Stimulated activated CD8-positive, alpha-beta memory T cell treated with anti-CD3 and anti-CD28 coated beads, Interleukin-4, amount 100 ng/mL, for 1 hour (primary cell): ENCODE measurements at places on chromosomes 2 and 18.

- no peak for DNase-seq
These were observed 1618.6 kb upstream of the CELF4 start for GRCh38 chr18:39184176-39184575.

GRCh38 chr2:98975611-98976010, 39.6 kb upstream of the CRACDL start:
- DNase-seq, result no peak

DNA sequence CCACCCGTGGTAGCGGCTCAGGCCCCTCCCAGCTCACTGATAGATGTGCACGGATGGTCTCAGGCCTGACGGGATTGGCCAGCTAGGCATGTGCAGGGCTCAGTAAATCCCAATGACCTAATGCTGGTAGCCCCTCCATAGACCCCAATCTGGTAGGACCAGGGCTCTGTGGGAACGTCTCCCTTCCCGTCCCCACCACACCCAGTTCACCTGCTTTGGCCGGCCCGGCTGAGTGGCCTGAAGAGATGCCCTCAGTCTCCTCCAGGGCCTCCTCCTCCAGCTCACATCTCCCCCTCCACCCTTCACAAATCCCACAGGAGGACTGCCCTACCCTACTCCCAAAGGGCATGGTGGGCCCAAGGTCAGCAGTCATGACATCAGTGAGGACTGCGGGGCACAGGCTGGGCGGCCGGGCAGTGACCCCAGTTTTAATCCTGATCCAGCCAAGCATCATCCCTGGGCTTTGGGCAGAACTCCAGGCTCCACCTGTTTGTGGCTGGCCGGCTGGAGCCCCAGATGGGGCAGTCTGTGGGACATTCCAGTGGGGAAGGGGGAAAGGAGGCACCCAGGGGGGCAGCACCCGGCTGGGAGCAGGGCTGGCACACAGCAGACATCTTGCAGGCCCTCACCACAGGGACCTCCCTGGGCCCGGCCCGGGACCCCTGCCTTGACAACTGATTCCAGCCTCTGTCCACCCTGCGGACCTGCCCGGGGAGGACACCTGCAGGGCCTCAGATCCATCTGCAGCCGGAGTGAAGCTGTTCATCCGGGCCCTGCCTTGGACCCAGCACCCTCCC, 2.3 kb downstream of the KIF1A start:
- no peak for DNase-seq

DNA sequence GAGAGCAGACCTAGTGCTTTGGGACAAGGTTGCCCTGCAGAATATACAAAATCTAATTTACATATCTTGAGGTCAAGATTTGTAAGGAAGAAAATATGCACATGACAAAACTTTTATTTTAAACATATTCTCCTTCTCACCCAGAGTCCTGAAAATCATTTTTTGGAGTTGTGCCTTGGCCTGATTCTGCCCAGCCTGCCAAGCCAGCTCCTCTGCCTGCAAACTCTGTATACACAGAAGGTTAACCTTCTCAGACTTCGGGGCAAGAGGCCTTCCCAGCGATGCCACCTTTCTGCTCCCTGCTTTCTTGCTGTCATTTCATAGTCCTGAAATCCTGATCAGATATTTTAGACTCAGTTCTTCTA, 95.8 kb upstream of the CAVIN2 start:
- no peak for DNase-seq

DNA sequence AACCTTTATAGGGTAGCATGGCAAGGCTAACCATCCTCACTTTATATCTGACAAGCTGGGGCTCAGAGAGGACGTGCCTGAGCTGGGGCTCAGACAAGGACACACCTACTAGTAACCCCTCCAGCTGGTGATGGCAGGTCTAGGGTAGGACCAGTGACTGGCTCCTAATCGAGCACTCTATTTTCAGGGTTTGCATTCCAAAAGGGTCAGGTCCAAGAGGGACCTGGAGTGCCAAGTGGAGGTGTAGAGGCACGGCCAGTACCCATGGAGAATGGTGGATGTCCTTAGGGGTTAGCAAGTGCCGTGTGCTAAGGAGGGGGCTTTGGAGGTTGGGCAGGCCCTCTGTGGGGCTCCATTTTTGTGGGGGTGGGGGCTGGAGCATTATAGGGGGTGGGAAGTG, 1.2 kb upstream of the DES start:
- DNase-seq, result no peak

GRCh38 chr2:2704428-2705090, 373.5 kb upstream of the MYT1L start:
- no peak for DNase-seq

DNA sequence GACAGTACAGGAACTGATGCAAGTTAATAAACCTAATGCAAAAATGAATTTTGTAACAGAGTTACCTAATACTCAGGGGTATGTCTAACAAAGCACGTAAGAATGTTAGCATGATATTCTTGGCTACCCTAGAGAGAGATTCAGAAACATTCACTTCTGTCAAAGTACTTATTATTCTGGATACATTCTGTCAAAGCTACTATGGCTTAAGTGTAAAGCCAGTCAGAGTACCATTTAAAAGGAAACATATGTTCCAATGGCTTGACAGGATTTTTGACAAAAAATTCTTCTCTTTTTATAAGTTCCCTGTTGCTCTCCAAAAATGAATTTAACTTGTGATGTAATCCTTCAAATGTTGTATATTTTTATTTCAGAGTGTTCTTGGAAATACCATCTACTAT, 85.5 kb downstream of the PIGN start:
- DNase-seq, result no peak

- DNase-seq, result no peak
These were observed 61.4 kb downstream of the MTCL1 start for GRCh38 chr18:8766559-8767293.

DNA sequence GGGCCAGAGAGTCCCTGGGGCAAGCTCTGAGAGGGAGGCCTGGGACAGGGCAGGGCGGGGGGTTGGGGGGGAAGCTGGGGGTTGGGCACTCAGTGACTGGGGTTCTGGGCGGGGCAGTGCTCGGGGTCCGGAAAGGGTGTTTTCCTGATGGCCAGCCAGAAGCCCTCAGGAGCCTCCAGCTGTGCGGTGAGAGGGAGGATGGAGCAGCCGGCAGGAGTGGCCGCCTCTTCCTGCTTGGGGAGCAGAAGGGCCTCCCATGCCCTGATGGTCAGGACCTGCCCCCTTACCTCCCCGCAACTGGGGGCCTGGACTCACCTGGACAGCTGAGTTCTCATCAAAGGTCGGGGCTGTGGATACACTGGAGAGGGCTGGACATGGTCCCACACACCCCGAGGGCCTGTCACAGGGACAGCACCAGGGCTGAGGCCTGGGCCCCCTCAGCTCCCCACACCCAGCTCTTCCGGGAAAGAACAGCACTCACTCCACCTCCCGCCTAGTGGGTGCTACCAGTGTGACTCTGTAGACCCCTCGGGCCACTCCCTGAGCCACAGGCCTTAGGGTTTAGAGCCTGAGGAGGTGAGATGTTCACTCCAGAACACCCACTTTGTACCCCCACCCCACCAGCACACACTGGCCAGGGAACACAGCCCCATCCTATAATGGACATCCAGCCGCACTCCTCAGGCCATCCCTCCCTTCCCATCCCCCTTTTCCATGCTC, 6.7 kb downstream of the SFTPB start:
- DNase-seq, result no peak

- no peak for DNase-seq
These were observed 91.4 kb upstream of the BCL2L11 start for GRCh38 chr2:111029181-111029927.

- no peak for DNase-seq
These were observed 10.1 kb downstream of the RND3 start for GRCh38 chr2:150477347-150477746.

GRCh38 chr2:225354281-225354774, 45.2 kb upstream of the NYAP2 start:
- no peak for DNase-seq

- no peak for DNase-seq
These were observed 32.3 kb downstream of the KCNIP3 start for GRCh38 chr2:95329401-95329800.

GRCh38 chr18:45589356-45590035, 25.8 kb upstream of the SLC14A2 start:
- no peak for DNase-seq

- no peak for DNase-seq
These were observed 580.8 kb downstream of the ERBB4 start for GRCh38 chr2:211957799-211958198.

DNA sequence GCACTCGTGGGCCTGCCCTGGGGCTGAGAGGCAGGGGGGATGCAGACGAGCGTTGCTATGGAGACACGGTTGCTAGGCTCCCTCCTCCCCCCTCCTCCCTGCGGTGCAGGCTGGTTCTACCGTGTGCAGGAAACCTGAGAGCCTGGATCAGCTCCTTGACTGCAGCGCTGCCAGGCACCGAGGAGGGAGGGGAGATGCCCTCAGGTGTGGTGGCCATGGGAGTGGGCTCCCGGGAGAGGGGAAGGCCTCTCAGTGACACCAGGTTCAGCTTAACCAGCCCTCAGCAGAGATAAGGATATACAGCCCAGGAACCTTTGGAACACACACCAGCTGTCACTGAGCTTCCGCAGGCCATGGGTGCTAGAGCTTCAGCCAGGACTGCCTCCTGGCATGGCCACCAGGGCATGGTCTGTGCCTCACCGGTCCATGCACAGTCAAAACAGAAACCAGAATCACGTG, 124.4 kb upstream of the PXDN start:
- DNase-seq, result no peak

DNA sequence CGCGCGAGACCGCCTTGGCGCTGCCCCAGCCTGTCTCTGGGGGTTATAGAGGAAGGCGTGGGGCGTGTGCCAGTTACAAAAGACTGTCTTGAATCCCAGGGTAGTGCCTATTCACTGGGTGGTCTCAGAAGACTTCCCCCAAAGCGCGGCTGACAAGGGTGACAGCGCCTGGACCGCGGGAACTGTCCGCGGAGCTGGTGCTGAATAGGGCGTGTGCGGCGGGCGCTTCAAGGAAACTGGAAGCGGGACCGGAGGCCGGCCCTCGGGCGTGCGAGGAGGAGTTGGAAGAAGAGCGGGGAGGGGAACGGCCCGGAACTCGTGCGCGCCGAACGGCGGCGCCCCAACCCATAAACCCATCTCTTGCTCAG, 2.3 kb downstream of the EGR4 start:
- no peak for DNase-seq

DNA sequence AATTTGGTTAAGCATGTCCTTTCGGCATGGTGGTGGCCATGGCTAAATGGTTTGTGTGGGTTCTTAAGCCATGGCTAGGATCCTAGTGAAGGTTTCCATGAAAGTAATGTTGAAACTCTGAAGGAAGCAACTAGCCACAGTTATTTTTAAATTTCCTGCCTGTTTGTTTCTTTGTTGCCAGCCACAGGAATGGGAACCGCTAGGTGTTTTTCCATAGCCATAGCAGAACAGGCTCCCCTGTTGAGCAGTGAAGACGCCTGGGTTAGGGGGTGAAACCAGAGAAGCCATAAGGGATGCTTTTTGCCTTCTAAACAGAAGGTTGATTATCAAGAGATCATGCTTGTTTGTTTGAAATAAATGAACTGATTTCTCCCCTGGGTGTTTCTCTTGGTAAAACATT, 60.1 kb upstream of the CHMP1B start:
- DNase-seq, result no peak

DNA sequence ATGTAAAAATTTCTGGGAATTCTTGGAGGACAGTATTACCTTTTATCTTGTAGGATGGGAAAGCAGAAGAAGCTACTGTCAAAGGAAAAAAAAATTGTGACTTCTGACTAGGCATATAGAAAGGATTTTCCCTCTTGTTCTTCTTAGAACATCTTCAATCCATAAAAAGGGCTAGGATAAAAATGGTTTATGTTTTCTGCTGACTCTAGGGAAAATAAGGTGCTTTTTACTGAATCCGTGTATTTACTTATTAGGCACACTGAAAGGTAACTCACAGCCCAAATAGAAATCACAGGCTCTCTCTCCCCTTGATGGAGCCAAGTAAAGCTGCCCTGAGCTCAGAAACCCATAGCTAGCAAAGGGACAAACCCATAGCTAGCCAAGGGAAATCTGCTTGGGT, 74.6 kb downstream of the EPAS1 start:
- DNase-seq, result no peak

DNA sequence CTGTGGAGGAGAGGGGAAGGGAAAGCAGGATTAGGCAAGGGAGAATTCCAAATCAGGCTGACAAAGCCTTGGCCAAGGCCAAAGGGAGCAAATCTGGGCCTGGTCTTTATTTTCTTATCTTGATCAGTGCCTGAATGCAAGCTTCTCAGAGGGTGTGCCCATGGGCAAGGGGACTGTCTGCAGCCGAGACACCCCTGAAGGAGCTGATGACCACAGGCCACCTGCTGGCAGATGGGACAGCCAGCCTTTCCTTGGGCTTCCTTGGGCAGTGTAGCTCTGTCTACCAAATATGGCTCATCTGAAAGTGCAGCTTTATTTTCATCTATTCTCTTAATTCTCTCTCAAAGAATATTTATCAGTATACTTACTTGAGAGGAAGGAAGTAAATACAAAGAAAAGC, 117.0 kb downstream of the PKP4 start:
- no peak for DNase-seq

DNA sequence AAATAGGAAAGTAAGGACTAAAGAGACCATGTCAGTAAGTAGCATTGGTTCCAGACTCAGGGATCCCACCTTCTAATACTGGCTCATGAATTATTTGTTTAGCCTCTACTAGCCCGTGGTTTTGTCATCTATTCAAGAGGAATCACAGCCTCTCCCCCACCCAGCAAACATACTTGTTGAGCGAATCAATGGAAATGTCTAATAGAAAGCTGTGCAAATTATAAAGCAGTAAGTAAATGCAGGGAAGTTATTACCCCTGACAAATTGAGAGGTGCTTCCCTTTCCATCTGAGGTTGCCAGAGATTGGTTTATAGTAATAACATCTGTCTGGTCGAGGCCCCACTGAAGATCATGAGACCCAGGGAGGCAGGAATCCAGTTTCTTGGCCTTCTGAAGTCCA, 219.3 kb upstream of the OSR1 start:
- no peak for DNase-seq

GRCh38 chr2:127158614-127159290, 51.8 kb upstream of the BIN1 start:
- DNase-seq, result no peak

DNA sequence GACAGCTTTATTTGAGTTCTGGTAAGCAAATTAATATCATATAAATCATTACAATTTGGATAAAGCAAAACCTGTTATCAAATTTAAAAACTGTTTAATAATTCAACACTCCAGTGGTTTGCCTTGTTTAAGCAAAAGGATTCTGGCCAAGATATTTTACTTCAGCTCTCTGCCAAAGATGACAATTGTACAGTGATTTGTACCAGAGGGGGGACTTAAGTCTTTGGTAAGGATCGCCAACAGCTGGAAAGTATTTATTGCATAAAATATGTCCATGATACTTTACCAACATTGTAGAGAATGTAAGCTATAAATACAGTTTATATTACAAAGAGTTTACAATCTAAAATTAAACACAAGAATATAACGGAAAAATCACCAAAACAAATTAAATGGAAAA, 13.8 kb downstream of the PREPL start:
- DNase-seq, result no peak
